ENCODE measurements at places on chromosomes 7 and 10.

DNA sequence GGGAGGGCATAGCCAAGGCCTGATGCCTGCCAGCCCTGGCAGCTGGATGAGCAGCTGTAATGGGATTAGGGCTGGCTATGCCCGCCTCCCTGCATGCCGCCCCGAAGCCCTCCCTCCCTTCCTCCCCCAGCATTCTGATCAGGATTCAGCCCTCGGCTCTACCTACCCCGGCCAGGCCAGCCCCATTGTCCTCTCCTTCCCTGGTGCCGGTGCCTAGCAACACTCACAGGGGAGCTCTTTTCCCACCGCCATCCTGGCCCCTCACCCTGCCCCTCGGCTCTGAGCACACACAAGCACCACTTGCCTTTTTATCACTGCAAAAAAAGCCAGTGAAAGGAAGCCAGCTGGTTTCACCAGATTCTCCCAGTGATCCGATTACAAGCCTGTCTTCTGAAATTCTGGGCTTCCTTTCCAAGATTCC is 9.0 kb upstream of the ADCYAP1R1 start:
- DNase-seq: peak; percentile 77

- peak; percentile 32 for DNase-seq
These were observed 80.7 kb downstream of the FZD1 start for GRCh38 chr7:91344911-91345310.

DNA sequence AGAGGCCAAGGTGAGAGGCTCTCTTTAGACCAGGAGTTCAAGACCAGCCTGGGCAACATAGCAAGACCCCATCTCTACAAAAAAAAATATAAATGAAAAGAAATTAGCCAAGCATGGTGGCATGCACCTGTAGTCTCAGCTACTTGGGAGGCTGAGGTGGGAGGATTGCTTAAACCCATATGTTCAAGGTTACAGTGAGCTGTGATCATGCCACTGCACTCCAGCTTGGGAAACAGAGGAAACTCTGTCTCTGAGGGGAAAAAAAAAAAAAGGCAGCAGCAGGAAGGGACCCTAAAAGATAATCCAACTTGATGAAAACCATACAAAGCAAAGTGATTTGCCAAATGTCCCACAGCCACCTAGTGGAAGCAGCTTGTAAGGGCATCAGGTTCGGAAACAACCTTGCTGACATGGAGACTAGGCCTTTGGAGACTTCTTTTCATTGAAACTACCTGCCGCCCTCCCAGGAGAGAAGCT is 15.6 kb upstream of the PBLD start:
- peak; percentile 75 for DNase-seq

GRCh38 chr7:112157072-112157471 is 49.1 kb downstream of the DOCK4 start:
- DNase-seq: no peak

DNA sequence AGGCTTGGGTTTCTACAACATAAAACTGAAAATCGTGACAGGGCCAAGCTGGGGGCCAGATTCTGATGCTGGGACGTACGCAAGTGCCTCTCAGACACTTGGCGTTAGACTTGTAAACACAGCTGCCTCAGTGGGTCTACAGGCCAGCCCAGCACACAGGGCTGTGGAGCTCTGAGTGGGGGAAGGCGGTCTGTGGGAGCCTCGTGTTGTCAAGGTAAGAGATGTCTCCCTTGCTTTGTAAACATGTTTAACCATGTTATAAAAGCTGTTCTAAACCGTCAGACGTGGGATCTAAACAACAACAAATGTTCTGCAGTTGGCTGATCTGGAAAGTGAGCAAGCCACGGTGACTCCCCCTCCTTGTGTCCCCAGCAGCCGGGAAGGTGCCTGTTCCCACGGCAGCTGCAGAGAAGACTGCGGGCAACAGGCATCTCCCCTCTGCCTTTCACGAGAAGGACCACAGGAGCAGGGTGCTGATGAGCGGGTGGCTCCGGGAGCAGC is 67.8 kb downstream of the ZRANB1 start:
- no peak for DNase-seq

DNA sequence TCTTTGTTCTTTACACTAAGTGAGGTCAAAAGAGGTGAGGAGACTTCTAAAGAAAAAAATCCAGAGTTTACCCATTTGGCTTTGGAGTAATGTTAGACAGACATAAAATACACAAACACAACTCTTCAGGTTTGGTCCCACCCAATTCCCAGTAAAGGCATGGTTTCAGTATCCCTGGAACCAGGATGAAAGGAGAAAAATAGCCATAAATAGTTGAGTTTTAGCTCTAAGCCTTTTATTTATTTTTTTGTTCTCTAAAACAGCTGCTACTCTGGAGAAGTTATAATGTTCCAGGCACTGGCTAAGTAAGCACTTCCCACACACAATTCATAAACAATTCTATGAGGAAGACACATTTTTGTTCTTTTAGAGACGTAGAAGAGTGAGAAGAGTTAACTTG is 4.0 kb downstream of the ABCB1 start:
- DNase-seq: no peak

GRCh38 chr7:34138483-34138882 is 233.1 kb downstream of the BMPER start:
- DNase-seq: no peak

DNA sequence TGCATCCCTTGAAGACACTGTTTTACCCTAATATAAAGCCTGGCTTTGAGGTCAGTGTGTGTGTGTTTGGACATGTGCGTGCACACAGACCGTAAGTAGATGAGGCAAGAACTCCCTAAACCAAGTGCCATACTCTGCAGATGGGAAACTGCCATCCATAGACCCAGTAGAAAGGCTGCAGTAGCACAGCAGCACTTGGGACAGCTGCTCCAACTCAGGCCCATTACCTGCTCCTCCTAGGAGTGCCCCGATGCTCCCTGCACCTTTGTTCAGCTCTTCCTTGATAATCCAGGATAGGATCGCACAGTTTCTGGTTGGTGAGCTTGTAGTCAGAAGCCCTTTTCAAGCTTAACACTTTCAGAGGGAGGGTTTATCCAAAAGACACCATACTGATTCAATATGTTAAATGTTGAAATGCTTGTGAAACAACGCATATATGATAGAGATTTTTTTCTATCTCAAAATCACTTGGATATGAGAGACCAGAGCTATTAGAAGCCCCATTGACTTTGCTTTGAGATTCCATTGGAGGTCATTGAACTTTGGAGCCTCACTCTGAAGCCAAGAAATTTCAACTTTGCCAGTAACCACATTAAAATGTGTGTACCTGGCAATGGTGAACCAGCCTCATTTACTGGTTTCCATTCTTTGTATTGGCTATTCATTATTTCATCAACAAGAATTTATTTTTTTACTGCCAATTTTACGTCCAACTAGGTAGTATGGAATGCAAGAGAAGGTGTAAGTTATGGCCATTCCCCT is 757.0 kb upstream of the GALNT17 start:
- DNase-seq: no peak

GRCh38 chr7:76047305-76047810 is 442 bp downstream of the STYXL1 start:
- no peak for DNase-seq

GRCh38 chr10:8053446-8054243 is 843 bp upstream of the GATA3 start:
- peak; percentile 94 for DNase-seq

- no peak for DNase-seq
These were observed 91.6 kb downstream of the MICALL2 start for GRCh38 chr7:1367501-1368183.

DNA sequence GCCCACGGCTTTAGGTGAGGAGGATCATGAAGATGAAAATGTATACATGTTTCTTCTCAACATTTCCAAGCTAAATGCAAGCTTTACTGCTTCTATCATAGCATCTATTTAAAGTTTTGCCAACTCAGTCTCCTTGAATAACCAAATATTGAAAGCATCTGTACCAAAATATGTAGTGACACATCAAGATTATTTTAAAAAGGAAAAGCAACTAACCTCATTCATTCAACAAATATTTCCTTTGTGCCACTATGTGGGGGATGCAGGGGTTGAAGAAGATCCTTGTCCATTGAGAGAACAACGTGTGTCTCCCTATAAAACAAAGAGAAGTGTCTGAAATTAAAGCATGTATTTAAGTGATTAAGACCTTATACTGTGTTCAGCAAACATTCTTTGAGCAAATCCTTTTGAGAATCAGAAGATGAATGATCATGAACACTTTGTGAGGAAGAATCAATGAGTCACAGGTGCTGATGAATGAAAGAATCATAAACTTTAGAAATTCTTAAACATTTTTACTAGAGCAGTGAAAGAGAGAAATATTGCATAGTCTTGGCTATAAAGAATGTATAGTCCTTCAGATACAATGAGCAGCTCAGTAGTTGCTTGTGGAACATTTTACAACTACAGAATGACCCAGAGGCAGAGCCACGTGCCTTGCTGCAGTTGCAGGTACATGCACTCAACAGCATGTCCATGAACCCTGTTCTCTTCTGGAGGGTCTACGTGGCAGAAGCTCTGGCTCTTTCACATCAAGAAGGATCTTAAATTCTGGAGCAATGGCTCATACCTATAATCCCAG is 13.9 kb downstream of the TAS2R60 start:
- no peak for DNase-seq

GRCh38 chr7:53420550-53420949 is 385.1 kb downstream of the POM121L12 start:
- DNase-seq: no peak

GRCh38 chr10:116888380-116889055 is 39.2 kb downstream of the ENO4 start:
- DNase-seq: no peak

DNA sequence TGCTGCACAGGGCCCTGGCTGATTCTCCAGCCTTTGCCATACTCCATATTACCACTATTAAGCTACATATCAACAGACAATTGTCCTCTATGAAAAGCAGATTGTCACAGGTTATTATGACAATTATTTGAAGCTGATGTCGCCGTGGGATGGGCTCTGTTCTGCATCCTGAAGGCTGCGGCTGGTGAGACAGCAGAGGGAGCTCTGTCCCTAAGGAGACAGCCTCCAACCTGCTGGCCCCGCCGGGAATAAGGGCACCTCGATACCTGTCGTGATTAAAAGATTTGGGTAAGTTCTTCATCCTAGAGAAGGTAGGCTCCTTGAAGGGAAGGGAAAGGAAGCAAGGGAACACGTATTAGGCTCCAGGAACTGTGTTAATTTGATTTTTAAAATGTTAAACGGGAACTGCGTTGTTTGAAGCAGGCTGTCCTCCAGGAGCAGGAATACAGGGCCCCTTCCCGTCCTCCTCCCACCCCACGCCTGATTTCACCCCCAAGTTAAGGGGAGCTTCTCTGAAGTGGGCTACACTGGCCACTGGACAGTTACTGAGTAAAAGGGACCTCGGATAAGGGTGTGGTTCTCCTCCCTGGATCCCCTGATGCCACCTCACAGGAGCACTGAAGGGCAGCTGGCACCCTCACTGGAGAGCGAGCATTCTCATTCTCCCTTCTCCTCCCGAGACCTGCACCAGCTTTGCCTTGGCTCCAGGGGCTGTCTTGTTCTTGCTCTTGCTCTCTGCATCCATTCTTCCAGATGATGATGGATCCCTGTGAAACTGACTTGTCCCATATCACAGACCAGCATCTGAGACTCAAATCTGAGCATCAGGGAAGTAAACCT is 11.8 kb upstream of the TIAL1 start:
- DNase-seq: peak; percentile 41

GRCh38 chr7:55044791-55045190 is 26.0 kb downstream of the EGFR start:
- DNase-seq: no peak

DNA sequence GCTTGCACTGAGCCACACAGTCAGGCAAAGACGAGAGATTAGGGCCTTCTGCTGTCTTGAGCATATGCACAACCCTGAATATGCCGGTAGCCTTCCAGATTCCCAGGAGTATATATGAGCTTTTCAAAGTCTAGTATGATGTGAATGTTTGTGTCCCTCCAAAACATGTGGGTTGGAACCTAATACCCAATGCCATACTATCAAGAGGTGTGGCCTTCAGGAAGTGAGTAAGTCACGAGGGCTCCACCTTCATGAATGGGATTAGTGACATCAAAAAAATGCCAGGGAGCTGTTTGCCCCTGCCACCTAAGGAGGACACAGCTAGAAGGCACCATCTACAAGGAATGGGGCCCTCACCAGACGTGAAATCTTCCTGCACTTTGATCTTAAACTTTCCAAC is 105.2 kb downstream of the CH25H start:
- DNase-seq: no peak

DNA sequence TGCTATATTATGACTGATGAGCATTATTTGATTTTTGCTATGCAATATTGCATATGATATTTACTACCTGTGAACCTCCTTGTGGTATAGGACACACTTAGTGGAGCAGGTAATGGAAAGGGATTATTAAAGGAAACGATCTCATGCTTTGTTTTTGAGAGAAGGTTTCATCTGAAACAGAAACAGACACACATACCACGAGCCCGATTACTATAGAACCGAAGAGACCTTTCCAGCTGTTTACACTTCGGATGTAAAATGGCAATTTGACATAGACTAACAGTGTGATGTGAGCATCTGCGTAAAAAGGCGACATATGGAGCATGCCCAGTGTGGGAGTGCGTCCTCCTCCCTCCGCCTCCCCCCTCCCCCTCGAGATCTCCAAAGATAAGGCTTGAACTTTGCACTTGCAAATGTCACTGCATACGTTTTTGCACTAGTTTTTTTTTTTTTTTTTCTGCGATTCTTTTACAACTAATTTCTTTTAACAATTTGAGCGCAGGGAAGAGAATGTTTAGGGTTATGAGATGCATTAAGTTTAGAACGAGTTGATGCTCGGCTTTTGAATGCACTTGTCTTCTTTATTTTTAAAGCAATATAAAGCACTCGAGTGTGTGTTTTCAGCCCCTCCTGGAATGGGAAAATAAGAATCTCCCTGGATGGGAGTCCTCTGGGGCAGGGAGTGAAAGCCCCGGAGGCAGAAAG is 251.0 kb downstream of the NSUN6 start:
- DNase-seq: peak; percentile 82

GRCh38 chr10:22754296-22754695 is 39.9 kb upstream of the PIP4K2A start:
- DNase-seq: no peak

DNA sequence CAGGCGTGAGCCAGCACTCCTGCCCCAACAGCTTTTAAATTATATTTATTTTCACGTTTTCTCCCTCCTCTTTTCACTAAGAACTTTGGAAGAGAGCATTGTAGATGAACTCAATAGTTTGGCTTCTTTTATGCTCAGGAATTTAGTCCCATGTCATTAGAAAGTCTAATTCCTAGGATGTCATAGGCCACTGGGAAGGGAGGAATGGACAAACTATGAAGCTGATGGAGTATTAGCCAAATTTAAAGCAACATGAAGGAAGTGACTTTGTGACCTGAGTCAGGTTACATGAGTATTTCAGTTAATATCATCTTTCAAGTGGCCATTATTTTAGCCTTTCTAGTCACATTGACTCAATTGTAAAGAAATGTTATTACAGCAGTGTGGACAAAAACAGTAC is 18.0 kb upstream of the OPN4 start:
- no peak for DNase-seq

DNA sequence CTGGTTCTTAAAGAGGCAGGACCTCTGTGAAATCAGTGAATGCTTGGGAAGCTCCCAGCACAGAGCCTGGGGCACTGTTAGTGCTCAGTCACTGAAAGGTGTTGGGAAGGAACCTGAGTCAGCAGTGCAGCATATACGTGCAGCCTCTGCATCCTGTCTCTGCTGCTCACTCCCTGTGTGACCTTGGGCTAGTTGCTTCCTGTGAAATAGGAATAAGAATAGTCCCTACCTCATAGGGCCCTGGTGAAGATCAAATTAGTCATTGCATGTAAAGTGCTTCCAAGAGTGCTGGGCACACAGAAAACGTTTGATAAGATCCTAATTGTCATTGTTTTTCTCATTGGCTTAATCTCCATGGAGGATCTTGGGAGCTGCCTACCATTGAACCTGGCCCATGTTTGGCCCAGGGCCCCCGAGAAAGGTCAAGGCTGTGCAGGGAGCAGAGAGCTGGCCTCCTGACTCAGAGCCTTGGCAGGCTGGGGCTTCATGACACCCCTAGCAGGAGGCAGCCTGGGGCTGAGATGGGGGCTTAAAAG is 73.3 kb upstream of the COL13A1 start:
- no peak for DNase-seq

Data from eye (tissue), 1 donor.